ENCODE measurements at places on chromosomes 16 and 17.
A peak's percentile ranks its signal among the peaks of the same experiment; 100 is the strongest.

- DNase-seq, result peak; percentile 60
Observed at GRCh38 chr17:31842195-31843069, 16.6 kb downstream of the COPRS start.

DNA sequence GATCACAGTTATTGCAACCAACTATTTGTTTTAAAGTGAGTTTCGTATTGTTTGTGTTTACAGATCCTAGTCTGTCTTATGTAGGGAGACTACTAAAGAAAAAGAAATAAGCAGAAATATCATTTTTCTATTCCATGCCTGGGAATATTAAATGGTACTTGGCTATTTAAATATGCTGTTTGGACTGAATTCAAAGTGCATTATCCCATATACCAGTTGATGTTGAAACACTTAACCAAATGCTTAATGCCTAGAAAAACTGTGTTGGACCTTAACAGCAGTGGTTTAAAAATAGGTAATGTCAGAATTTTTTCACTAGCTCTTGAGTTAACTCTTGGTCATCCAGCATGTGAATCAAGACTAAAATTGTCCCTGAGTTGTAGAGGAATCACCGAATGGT is 37.5 kb upstream of the TOM1L1 start:
- DNase-seq, result no peak

GRCh38 chr17:40828454-40829044 is 6.1 kb upstream of the KRT10 start:
- no peak for DNase-seq

- no peak for DNase-seq
Observed at GRCh38 chr17:79073016-79073705, 1.5 kb upstream of the ENGASE start.

GRCh38 chr16:51327001-51327400 is 175.9 kb upstream of the SALL1 start:
- DNase-seq, result peak; percentile 8

DNA sequence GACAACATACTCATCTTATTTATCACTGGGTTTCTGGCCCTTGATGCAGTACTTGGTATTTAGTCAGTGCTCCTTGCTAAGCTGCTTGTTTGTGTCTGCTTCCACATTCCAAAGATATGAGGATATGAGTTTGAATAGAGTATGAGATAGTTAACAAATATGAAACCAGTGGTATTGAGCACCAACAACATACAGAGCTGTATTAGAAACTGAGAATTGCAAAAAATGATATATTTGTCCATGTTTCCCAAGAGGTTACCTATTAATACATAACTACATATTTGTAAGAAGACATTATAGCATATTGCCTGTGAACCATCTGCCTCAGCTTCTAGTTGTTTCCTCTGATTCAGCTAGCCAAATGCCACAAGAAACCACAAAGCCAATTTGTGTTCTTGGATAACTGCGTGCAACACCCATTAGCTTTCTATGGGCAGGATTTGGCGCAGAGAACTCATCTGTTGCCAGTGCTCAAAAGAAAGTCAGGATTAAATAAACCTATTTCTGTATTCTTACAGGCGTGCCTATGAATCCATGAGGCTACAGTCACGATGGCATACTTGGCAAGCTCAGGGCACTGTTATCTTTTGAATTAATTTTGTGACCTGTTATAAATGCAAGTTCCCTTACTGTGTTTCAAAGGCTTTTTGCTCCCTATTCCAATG is 194.4 kb downstream of the MAP2K6 start:
- peak; percentile 83 for DNase-seq

GRCh38 chr16:66692341-66692740 is 4.2 kb downstream of the CMTM4 start:
- DNase-seq, result no peak

GRCh38 chr17:43529947-43530287 is 16.2 kb downstream of the ETV4 start:
- DNase-seq, result no peak

DNA sequence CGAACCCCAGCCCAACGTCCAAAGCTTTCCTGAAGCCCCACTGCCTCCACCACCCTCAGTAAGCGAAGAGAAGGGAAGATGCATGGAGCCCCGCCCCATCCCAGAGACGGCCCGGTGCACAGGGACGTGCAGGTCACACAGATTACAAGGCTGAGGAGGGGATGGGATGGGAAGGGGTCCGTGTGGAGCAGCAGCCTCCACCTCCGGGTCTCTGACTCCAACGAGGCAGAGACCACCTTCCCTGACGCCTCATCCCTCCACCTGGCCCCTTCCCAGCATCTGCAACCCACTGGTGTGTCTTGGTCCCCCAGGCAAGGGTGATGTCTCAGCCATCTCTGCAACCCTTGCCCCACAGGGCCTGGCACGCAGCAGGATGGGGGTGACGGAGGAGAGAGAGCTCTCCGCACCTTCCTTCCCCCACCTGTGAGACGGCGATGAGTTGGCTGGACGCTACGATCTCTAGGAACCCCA is 58.5 kb downstream of the TBC1D16 start:
- no peak for DNase-seq

DNA sequence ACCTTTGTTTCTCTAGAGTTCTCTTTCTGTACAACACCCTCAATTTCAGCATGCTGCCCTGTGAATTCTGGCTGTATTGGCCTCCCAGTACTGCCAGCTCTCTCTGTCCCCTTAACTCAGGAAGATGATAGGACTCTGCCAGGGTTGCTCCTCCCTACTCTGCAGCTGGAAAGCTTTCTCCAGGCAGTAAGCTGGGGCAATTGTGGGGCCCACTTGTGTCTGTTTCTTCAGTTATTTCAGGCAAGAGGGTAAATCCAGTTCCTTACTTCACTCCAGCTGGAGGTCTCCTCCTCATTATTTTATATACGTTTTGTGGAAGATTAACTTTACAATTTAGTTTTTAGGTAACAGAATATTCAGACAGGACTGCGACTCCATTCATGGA is 9.9 kb downstream of the C17orf100 start:
- no peak for DNase-seq

Data from AG04450 (cell line).